ENCODE measurements at places on chromosomes 2 and 18. TPM values are rescaled to one million over a fixed set of nuclear protein-coding genes. Genes with fewer than 3 reads are reported as not detected.
A peak's percentile ranks its signal among the peaks of the same experiment; 100 is the strongest.

Gene CROCC2
- total RNA-seq = not detected

Gene LINC00305
- not detected for total RNA-seq

DNA sequence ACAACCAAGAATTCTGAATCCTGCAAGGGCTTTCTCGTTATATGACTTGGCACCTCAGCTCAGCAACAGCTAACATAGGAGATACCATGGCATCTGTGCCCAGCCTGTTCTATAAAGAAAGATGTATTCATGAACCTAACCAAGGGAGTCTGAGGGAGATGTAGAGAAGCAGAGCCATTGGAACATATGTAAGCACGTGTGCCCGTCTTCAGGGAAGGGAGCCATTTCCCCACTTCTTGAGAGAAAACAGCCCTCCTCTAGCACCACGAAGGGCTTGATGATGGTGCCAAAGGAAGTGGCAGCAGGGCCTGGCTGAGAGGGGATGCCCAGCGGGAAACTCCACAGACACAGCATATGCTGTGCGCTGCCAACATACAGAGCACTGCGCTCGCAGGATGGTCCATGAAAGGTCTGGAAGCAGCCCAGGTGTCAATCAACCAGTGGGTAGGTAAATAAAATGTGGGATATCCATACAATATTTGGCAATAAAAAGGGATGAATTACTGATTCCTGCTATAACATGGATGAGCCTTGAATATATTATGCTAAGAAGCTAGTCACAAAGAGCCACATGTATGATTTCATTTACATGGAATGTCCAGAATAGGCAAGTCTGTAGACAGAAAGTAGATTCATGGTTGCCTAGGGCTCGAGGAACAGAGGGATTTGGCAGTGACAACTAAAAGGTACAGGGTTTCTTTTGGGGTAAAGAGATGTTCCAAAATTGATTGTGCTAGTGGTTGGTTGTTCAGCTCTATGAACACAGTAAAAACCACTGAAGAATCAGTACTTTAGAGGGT is 16.1 kb downstream of the TMEM247 start:
- H3K27ac ChIP-seq = no peak overlapping the region
- H3K27me3 ChIP-seq = no peaks in the 10 kb centered on the region
- DNase-seq = no peak
- H3K4me3 ChIP-seq = no peak overlapping the region
- H3K4me1 ChIP-seq = peaks cover 28% of the 10 kb centered on the region

GRCh38 chr18:74395648-74396154 is 61.4 kb downstream of the DIPK1C start:
- no peak overlapping the region for H3K4me3 ChIP-seq
- peaks cover 3% of the 10 kb centered on the region for H3K27me3 ChIP-seq

Gene ANKRD29
- total RNA-seq = 9.2 TPM

GRCh38 chr2:49901202-49902065 is 747.1 kb upstream of the FSHR start:
- H3K36me3 ChIP-seq = no peaks in the 10 kb centered on the region
- H3K27me3 ChIP-seq = no peaks in the 10 kb centered on the region
- no peaks in the 10 kb centered on the region for H3K4me1 ChIP-seq
- no peak overlapping the region for H3K27ac ChIP-seq
- no peak overlapping the region for H3K4me3 ChIP-seq
- DNase-seq = no peak

Gene NYAP2
- not detected for total RNA-seq

- H3K4me3 ChIP-seq = no peak overlapping the region
- peak overlapping the region; percentile 78 for H3K27ac ChIP-seq
- H3K27me3 ChIP-seq = no peaks in the 10 kb centered on the region
- H3K4me1 ChIP-seq = peaks cover 15% of the 10 kb centered on the region
- H3K36me3 ChIP-seq = no peaks in the 10 kb centered on the region
- DNase-seq = peak; percentile 34
These were observed 136.5 kb downstream of the COPS8 start for GRCh38 chr2:237222178-237222577.

DNA sequence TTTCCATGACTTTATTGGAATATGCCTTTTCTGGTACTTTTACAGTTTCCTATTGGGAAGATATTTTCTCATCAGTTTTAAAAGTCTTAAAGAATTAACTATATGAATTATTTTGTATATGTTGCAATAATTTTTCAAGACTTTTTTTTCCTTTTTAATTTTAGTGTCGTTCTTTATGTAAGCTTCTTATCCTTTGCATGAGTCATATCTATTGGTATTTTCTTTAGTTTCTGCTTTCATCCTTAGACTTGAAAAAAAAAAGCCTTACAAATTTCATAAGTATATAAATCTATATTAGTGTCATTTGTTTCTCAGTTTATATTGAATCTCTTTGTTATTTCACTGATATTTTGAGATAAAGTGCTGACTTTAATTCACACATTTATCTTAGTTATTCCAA is 94.9 kb downstream of the DSEL start:
- DNase-seq = no peak
- no peaks in the 10 kb centered on the region for H3K36me3 ChIP-seq
- no peak overlapping the region for H3K27ac ChIP-seq
- no peak overlapping the region for H3K4me3 ChIP-seq

GRCh38 chr2:44335806-44336538 is 25.3 kb downstream of the PREPL start:
- H3K36me3 ChIP-seq = peaks cover 80% of the 10 kb centered on the region
- H3K27me3 ChIP-seq = no peaks in the 10 kb centered on the region
- no peak for DNase-seq
- no peak overlapping the region for H3K4me3 ChIP-seq
- H3K4me1 ChIP-seq = peaks cover 21% of the 10 kb centered on the region

Gene LAMA1
- not detected for total RNA-seq

DNA sequence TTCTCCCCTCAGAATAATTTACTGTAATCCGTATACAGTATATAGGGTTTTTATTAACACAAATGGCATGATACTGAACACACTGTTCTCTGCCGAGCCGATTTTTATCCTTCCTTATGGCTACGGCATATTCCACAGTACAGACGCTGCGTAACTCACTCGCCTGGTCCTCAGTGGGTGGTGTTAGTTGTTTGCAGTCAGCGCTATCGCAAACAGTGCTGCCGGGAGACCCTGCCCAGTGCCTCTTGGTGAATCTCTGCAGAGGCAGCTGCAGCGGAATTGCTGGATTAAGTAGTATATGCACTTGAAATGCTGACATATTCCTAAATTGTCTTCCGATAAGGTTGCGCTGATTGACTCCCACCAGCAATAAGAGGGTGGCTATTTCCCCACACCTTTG is 73.9 kb downstream of the MARCO start:
- no peak for DNase-seq
- H3K4me1 ChIP-seq = no peaks in the 10 kb centered on the region
- H3K36me3 ChIP-seq = no peaks in the 10 kb centered on the region
- H3K27me3 ChIP-seq = peaks cover 80% of the 10 kb centered on the region
- H3K4me3 ChIP-seq = no peak overlapping the region
- H3K27ac ChIP-seq = no peak overlapping the region

GRCh38 chr2:19532547-19533196 is 174.2 kb upstream of the OSR1 start:
- H3K27ac ChIP-seq = no peak overlapping the region
- no peaks in the 10 kb centered on the region for H3K4me1 ChIP-seq
- no peaks in the 10 kb centered on the region for H3K27me3 ChIP-seq
- no peak for DNase-seq
- no peak overlapping the region for H3K4me3 ChIP-seq

Gene TSGA10
- 3.1 TPM for total RNA-seq

DNA sequence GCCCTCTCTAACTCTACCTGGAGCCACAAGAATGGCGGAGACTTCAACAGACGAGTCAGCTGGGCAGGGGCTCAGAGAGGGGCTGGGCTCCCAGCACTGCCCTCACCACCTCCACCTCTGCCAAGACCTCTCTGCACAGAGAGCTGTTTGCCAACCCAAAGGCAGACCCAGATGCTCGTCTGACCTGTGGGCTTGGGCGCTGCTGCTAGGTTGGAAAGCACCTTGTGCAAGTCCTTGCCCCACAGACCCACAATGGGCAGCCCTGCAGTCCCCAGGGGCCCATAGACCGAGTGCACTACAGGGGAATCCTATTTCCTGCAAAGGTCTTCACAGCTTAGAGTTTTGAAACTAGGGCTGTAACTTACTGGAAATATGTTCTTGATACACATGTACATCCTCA is 13.3 kb downstream of the ACKR3 start:
- no peak overlapping the region for H3K27ac ChIP-seq
- H3K27me3 ChIP-seq = no peaks in the 10 kb centered on the region
- no peak overlapping the region for H3K4me3 ChIP-seq
- peaks cover 32% of the 10 kb centered on the region for H3K4me1 ChIP-seq
- H3K36me3 ChIP-seq = peaks cover 35% of the 10 kb centered on the region

Gene CCBE1
- 3.2 TPM for total RNA-seq

GRCh38 chr18:42604820-42605219 is 510.7 kb downstream of the RIT2 start:
- no peak for DNase-seq
- no peaks in the 10 kb centered on the region for H3K36me3 ChIP-seq
- H3K27ac ChIP-seq = no peak overlapping the region
- H3K4me3 ChIP-seq = no peak overlapping the region
- no peaks in the 10 kb centered on the region for H3K27me3 ChIP-seq

DNA sequence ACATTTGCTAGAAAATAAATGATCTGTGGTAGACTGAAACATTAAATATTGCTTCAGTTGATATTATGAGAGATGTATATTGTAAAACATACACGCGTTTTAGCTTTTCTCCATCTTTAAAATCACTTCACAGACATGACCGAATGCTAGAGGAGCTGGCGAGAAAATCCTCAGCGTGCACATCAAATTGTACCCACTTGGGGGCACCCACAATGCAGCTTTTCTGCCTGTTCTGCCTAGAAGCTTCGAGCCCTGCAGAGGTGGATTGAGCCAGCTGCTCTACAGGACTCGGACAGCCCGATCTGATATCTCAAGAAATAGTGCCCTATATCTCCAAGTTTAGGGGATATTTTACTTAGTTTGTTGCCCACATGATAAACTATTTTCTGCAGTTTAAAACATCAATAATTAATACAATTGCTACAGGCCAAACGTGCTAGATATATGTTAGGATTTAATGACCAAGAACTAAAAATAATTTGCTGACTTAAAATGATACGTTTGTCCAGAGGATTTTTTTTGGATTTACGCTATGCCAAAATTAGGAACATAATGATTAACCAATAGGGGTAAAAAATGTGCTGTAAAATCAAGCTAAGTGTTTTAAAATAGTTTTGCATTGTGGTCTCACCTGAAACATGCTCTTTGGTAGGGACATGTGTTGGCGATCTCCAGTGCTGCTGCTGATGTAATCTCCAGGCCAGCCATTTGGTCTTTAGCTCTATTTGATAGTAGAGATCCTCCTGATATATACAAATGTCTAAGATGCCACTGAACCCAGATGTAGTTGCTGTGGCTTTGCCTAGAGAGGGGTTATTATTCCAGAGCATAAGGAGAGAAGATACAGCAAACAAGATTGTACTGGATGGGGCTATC is 22.3 kb upstream of the ATP5MC3 start:
- H3K4me1 ChIP-seq = peaks cover 20% of the 10 kb centered on the region
- H3K36me3 ChIP-seq = no peaks in the 10 kb centered on the region
- no peaks in the 10 kb centered on the region for H3K27me3 ChIP-seq
- H3K27ac ChIP-seq = no peak overlapping the region

DNA sequence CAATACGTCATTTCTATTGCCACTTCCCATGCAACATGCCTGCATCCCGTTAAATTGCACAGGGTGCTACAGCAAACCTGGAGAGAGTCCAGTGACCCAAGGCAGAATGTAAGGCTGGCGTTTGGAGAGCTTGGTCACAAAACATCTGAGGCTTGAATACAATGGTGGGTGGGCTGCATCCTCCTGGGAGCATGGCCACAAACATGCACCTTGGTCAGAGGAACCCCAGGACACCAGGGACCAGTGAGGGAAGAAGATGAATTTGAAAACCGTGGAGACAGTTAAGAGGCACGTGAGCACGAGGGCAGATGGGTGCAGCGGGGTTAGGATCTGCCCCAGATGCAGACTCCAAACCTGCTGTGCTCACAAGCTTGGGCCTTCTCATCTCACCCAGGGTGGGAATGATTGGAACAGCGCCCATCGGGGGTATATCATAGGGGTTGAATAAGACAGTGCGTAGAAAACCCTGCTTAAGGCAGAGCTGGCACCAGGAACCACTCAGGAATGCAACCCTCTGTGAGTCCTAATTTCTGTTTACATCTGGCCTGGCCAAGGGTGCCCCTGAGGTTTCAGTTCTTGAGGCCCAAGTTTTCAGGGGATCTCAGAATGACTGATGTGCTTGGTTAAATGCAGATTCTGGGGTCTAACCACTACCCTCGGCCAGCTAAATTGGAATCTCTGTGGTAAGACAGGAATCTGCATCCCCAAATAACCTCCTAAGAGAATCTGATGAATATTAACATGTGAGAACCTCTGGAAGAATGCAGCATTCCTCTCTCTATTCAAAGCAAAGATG is 97.2 kb downstream of the ARL4C start:
- no peaks in the 10 kb centered on the region for H3K36me3 ChIP-seq
- no peak for DNase-seq
- H3K27me3 ChIP-seq = no peaks in the 10 kb centered on the region
- no peaks in the 10 kb centered on the region for H3K4me1 ChIP-seq
- H3K4me3 ChIP-seq = no peak overlapping the region

DNA sequence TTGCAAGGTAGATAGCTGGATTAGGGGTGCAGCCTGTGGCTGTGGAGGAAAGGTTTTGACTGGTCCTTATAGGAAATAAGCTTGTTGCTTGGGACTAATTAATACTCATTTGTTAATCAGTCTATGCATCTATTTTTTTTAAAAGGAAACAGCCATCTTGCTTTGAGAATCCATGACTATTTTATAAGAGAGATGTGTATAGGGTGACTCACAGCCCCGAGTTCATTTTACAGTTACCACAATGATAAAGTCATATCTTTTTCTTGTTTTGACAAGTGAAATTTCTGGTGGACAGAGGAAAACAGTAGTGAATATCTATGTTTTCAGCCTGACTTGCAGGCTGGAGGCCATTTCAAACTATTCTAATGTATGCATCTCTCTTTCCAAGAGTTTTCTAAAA is 193.5 kb upstream of the CCDC68 start:
- no peak overlapping the region for H3K4me3 ChIP-seq
- H3K36me3 ChIP-seq = no peaks in the 10 kb centered on the region
- no peak overlapping the region for H3K27ac ChIP-seq
- DNase-seq = no peak

DNA sequence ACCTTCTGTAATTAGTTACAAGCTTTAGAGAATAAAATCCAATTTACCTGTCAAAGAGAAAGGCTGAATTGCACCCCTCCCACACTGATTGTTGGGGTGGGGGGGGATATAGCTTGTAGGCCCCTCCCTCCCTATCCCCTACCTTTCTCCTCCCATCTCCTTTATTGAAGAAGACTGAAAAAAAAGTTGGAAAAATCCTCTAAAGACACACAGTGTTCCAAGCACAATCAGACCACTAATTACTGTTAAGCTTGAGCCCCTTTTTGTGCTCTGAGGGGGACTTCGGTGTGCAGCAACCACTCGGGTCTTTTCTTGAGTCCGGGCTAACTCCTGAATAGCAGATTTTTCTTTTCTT is 43.0 kb upstream of the FZD5 start:
- DNase-seq = no peak
- H3K4me1 ChIP-seq = peaks cover 17% of the 10 kb centered on the region
- H3K27me3 ChIP-seq = no peaks in the 10 kb centered on the region
- H3K4me3 ChIP-seq = no peak overlapping the region
- H3K36me3 ChIP-seq = no peaks in the 10 kb centered on the region
- peak overlapping the region; percentile 2 for H3K27ac ChIP-seq

Gene SPP2
- not detected for total RNA-seq
